ENCODE measurements at places on chromosomes 13 and 19. TPM values are rescaled to one million over a fixed set of nuclear protein-coding genes. Genes with fewer than 3 reads are reported as not detected.

The ANO8 gene
- 16.2 TPM for total RNA-seq

The GPR42 gene
- total RNA-seq = 0.87 TPM

The GRK1 gene
- total RNA-seq = not detected

The PABPC3 gene
- total RNA-seq = 0.29 TPM

The ZNF99 gene
- 0.10 TPM for total RNA-seq

The SLC15A1 gene
- 0.45 TPM for total RNA-seq

The ZNF665 gene
- 2.5 TPM for total RNA-seq

The CCDC70 gene
- not detected for total RNA-seq

The TUBB4A gene
- total RNA-seq = 0.48 TPM

The RINL gene
- 8.9 TPM for total RNA-seq

The LRG1 gene
- total RNA-seq = 4.0 TPM

The ZNF616 gene
- 7.2 TPM for total RNA-seq

The RASIP1 gene
- total RNA-seq = 34.5 TPM

Data from mesenteric fat pad (tissue), 1 donor.